ENCODE measurements at places on chromosomes 11 and 22.
A peak's percentile ranks its signal among the peaks of the same experiment; 100 is the strongest.

DNA sequence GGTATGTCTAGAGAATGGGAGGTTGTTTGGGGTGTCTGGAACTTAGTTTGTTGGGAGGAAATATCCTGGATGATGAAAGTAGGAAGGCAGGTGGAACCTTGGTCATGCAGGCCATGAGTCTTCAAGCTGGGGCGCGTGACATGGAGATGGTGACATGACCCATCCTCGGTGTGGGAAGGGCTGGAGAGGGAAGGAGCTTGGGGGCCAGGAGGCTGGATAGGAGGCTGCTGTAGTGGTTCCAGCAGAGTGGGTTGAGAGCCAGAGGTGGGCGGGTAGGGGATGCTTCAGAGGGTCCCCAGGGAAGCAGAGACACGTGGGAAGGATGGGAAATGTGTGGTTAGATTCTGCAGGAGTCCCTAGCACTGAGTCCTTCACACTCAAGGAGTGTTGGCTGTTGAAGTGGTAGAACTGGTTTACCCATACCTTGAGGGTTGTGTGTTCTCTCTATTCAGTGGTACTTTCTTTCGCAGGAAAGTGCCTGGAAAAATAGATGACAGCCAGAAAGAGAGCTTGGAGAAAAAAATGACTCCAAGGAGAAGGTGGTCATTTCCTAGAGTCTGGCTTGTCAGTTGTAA is 56.8 kb downstream of the LDLRAD3 start:
- DNase-seq, result no peak

GRCh38 chr11:45405916-45406670 is 120.0 kb upstream of the SYT13 start:
- peak; percentile 10 for DNase-seq

- DNase-seq, result no peak
These were observed 145.4 kb downstream of the CACNA1I start for GRCh38 chr22:39715778-39716495.

DNA sequence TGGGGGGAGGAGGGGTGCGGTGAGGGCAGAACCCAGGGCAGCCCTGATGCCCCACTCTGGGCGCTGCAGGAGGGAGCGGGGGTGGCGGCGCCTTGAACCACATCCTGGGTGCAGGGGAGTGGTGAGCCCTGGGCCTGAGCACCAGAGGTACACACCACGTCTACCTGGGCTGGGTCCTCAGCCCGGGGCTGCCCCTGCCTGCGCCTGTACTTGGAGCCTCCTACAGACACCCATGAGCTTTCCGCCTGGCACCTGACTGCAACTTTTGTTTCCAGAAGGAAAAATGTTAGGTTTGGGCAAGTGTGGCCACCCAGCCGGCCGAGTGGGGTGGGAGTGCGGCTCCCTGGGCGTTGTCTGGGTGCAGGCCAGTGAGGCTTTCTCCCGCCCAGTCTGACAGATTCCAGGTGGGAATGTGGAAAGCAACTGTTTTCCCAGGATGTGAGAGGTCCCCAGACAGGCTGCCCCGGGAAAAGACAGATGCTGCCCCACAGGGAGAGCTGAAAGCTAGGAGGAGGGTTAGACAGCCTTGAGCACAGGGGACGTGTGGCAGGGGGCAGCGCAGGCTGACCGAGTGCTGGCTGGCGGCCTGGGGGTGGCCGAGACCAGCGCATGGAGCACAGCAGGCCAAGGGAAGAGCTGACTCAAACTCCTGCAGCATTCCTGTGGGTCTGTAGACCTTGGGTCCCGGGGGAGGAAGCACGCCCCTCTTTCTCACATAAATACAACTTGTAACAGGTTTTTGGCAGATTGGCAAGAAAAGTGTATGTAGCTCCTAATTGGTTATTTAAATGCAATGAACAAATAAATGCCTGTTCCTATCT is 44.1 kb downstream of the GNB1L start:
- no peak for DNase-seq

- no peak for DNase-seq
These were observed 1.2 kb downstream of the DYNC2H1 start for GRCh38 chr11:103110391-103110790.

- DNase-seq, result no peak
These were observed 7.4 kb downstream of the FADD start for GRCh38 chr11:70210530-70210929.

DNA sequence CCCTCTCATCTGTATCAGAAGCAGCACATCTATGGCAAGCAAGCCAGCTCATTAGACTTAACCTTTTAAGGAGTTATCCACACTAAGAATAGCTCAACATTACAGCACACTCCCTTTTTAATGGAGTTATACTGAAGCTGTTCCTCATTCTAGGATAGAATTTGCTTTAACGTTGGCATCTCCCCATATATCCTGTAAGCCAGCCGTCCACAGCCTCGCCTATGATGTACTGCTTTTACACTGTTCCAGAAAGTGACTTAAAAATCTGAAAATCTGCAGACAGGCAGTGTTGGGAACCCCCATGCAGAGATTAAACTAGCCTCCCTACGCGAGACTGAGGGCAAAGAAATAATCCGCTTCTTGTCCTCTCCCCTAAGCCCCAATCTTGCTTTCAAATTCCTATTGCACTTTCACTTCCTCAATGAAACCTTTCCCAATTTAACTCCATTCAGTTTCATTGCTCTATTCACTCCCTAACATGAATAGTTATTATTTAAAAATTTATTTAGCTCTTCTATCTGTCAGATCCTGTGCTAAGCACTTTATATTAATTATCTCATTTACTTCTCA is 225.0 kb downstream of the BLID start:
- no peak for DNase-seq

GRCh38 chr22:43792905-43793304 is 19.2 kb downstream of the EFCAB6 start:
- no peak for DNase-seq

DNA sequence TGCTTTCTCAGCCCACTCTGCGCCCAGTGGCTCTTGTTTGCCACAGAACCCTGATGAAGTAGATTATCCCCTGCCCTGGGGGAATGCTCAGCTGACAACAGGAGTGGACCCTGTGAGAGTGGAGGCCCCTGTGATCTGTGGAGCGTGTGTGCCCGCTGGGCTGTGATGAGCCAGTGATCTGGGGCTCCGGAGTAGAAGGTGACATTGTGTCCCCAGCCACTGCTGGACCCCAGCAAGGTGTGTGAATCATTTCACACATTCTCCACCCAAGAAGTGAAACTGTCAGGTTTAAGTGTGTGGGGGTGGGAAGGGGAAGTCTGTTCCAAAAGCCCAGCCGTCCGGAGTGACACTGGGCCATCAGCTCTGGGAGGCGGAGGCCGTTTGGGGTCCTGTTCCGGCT is 33.1 kb upstream of the GRAMD4 start:
- no peak for DNase-seq

GRCh38 chr22:33921525-33922348 is 1.5 kb upstream of the LARGE1 start:
- peak; percentile 28 for DNase-seq

DNA sequence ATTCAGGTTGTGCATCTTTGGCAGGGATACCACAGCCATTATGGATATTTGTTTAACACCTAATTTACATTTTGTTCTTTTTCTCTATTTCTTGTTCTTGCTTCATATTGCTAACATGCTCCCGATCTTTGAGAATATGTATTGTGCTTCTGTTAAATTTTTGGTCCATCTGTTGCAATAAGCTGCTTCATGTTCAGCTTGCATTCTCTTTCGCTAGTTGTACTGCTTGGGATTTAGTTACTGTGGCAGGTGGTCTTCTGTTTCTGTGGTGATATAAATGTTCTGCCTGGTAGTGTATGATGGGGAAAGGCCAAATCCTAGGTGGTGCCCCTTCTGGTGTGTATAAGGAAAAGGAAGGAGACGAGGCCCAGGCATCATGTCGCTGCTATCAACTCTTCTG is 140.2 kb downstream of the SPON1 start:
- no peak for DNase-seq

- DNase-seq, result no peak
These were observed 627 bp upstream of the APOA5 start for GRCh38 chr11:116792144-116792868.

GRCh38 chr11:69278091-69278867 is 15.7 kb upstream of the MYEOV start:
- DNase-seq, result no peak

- DNase-seq, result no peak
These were observed 646 bp downstream of the NCAPD3 start for GRCh38 chr11:134223121-134223520.

- DNase-seq, result no peak
These were observed 10.4 kb downstream of the PDGFB start for GRCh38 chr22:39234472-39234787.

DNA sequence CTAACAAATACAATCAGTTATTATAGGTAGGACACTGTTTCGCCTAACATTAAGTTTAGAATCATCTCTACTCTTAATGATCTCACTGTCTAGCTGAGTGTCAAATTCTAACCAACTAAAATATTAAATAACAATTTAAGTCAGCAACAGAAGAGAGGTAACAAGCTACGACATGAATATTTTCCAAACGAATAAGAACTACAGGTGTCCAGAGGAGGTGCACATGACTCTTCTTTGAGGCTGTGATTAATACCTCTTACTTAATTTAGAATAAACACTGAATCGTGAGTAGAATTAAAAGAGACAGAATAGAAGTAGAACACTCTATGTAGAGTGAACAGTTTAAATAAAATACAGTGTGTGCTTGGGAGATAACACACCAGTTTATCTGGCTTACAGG is 619.0 kb upstream of the ARHGAP42 start:
- DNase-seq, result no peak

- peak; percentile 59 for DNase-seq
These were observed 22.3 kb downstream of the HPS4 start for GRCh38 chr22:26461188-26461810.

GRCh38 chr22:39522567-39523300 is 2.4 kb downstream of the ATF4 start:
- DNase-seq, result peak; percentile 45

DNA sequence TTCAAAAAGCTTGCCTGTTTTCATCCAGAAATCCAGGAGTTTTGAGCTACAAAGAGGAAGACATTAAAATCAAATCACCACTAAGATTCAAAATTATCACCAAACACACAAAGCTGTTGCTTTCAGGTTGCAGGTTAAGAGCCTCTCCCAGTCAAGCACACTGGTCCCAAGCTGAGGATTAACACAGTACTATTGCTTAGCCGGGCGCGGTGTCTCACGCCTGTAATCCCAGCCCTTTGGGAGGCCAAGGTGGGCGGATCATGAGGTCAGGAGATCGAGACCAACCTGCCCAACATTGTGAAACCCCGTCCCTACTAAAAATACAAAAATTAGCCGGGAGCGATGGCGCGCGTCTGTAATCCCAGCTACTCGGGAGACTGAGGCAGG is 1165.1 kb downstream of the LRRC4C start:
- DNase-seq, result no peak

GRCh38 chr11:64449381-64450167 is 90.6 kb downstream of the RPS6KA4 start:
- DNase-seq, result peak; percentile 79

- no peak for DNase-seq
These were observed 34.3 kb downstream of the TSPAN18 start for GRCh38 chr11:44760917-44761550.
